Caudate nucleus (tissue), 63 donors: ENCODE measurements at places on chromosomes 7 and 10.
A peak's percentile ranks its signal among the peaks of the same experiment; 100 is the strongest.

DNA sequence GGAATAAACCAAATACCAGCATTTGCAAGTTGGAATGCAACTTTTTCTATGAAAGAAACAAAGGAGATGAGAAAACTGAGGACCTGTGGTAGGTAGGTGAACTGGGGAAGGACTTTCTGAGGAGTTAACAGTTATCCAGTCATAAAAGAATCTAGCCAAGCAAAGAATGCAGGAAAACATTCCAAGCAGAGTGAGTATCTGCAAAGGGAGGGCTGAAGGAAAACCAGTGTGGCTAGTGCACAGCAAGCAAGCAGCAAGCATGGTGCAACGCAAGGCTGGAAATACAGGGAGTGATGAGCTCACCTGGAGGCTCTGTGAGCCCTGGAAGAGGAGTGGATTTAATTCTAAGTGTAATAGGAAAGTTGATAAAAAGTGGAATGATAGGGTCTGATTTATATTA, 44.0 kb downstream of the RTKN2 start:
- no peak for DNase-seq

DNA sequence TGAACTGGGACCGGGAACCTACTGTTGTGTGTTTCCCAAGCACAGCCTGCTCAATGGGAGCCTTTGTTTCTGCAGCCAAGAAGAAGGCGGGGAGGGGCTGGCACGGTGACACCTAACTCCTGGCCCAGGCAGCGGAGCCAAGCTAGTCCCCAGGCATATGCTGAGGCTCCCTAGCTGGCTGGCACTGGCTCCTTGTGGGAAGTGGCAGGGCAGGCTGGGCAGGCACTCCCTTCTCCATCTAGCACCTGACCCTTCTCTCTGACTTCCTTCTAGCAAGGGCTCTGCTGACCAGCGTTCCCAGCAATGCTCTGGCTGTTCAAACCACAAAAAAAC, 325.0 kb downstream of the PLXNA4 start:
- peak; percentile 77 for DNase-seq

GRCh38 chr10:50384238-50384637, 132.9 kb upstream of the ASAH2 start:
- no peak for DNase-seq

- DNase-seq = no peak
These were observed 61.2 kb upstream of the ODAD2 start for GRCh38 chr10:28060031-28060607.

DNA sequence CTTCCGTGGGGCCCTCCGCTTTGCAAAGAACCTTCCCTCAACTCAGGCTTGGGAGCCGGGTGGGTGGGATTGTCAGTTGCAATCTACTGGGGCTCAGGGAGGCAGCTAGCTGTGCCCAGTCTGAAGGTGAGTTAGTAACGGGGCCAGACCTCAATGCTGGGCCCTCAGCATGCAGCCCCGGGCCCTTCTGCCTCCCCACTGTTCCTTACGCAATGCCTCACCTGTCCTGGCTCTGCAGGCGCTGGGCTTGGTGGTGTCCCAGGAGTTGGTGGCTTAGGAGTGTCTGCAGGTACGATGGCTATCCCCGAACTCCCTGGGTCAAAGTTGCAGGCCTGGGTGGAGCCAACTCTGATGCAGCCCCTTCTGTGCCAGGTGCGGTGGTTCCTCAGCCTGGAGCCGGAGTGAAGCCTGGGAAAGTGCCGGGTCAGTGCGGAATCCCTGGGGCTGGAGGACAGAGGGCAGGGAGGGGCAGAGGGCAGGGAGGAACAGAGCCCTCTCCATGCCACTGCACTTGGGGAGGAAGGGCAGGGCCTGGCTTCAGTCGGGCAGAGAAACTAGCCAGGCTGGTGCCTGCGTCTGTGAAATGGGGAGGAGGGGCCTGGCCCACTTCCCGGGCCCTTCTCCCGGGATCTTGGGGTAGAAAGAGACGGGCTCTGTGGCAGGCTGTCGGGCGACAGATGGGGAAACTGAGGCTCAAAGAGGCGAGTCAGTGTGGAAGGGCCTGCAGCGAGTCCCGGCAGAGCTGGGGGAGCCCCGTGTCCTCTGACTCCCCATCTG, 15.0 kb downstream of the ELN start:
- no peak for DNase-seq

DNA sequence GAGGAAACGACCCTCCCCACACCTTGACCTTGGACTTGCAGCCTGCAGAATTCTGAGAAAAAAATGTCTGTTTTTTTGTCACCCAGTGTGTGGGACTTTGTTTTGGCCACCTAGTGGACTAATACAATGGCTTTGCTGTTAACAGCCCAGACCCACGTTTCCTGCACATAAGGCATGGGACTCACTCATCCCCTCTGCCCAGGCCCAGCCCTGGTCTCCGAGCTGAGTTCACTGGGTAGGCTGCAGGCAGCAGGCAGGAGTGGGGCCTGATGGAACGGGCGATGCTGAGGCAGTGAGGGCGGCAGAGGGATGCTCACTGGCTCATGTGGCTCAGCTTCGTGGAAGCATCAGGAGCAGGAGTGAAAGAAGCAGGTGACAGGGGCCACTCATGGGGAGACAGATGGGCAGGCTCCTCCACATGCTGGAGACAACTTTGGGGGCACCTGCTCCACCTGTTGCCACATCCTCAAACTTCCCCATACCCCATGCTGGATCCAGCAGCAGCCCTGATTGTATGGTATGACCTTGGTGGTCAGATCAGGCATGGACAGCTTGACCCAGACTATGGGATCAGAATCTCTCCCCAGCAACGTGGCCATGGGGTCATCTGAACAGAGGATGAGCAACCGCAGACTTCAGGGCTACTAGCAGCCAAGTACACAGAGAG, 65.8 kb upstream of the ANTXRL start:
- DNase-seq = no peak

DNA sequence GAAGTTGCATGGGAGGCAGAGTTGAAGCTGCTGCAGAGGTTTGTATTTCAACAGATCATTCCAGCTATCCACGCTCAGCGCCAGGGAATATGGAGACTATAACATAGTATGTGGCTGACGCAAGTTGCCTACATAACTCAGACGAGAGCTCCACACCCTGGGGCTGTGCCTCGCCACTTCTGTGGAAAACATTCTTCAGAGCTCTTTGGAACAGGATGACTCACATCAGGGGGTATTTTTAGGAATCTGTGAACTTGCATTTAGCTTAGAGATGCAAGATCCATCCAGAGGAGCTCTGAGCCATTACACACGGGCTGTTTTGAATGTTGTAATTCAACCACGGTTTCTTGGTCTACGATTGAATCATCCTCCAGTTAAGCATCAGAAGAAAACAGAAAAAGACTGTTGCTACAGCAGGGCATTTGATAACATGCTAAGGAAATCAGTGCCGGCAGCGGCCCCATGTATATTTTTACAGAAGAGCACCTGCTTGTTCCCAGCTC, 481.5 kb upstream of the AKR1E2 start:
- DNase-seq = no peak

DNA sequence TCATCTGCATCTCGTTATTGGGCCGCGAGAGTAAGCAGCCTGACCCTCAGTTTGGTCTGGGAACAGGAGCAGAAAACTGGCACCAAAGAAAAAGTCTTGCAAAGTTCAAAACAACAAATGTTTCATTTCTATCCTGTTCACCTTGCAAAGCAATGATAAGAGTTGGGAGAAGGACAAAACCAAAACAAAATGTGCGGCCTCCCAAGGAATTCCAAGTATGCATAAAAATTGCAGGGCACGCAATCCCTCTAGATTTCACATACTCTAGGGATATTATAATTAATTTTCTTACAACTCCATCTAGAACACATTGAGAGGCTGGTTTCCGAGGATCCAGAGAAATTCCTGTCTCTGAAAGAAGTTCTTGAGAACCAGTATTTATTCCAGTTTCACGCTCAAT, 20.1 kb downstream of the CHUK start:
- DNase-seq = no peak

DNA sequence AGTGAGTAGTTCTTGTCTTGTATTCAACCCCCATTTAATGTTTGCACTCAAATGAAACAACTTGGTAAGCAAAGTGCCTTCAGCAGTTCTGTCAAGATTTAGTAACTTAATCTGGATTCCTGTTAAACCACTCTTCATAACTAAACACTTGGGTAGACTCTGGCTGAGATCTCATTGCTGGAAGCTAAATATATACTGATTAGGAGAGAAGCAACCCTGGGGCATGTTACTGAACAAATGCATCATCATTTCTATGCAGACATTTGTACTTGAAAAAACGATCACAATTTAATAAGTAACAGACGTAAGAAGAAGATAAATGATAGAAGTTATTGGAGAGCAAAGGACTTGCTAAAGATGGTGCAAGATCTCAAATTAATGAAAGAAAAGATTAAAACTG, 308.4 kb upstream of the POM121L12 start:
- no peak for DNase-seq

DNA sequence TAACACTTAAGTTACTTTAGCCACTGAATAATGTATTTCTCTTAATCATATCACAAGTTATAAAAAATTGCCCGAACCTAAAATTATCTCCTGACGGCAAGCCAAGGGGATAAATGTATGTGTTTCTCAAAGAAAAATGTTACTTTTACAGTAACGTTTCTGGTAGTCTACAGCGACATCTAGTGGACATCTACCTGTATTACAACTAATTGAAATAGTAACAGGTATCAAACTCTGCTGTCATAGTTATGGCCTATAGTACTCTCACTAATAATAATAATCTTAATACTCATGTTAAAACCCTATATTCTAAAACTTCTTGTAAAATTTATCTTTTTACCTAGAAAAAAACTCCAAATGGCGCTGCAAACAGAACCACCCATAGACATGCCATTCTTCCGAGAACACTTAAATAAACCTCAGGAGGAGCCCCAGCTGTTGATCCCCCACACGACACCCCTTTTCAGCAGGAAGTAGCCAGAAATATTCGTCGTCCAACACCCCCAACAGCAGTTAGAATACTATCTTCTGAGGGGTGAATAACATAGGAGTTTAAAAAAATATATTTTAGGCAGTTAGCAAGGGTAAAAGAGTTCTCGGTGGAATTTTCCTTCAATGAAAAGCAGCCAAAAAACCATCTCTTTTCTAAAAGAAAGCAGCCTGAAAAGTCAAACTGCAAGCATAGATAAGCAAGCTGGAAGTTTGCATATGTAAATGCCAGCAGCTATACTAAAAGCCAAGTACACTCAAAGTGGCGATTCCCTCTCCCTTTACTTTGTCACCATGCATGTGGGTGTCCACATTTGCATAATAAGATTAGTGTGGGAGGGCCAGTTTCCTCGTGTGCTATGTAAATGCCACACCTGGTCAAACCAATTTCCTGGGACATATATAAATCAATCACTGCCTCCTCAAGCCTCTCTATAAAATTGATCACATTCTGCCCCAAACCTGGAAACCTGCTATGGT, 40.5 kb upstream of the ZNF107 start:
- DNase-seq = no peak

GRCh38 chr7:45494885-45495284, 79.3 kb upstream of the ADCY1 start:
- DNase-seq = no peak

DNA sequence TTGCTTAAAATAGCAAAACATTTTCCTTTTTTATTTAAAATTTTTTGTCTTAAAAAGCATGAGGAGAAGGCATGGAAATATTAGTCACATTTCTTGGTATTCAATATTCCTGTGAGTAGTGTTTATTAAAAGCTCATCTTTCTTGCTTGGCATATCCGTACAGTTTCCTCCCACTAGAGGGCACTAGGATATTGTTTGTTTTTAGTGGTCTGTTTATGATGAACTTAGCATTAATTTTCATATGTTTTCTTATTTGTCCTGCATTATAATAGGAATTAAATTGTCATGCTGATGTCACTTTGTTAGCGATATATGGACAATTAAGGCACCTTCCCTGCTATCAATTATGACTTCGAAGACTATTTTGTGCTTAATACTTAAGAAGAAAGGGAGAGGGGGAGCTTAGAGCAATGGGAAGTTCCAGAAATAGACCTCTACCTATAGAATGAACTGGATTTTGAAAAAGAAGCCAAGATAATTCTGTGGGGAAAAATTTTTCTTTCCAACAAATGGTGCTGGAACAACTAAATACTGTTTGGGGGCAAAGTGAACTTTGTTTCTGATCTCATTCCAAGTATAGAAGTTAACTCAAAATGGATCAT, 91.0 kb upstream of the STRIP2 start:
- DNase-seq = no peak

DNA sequence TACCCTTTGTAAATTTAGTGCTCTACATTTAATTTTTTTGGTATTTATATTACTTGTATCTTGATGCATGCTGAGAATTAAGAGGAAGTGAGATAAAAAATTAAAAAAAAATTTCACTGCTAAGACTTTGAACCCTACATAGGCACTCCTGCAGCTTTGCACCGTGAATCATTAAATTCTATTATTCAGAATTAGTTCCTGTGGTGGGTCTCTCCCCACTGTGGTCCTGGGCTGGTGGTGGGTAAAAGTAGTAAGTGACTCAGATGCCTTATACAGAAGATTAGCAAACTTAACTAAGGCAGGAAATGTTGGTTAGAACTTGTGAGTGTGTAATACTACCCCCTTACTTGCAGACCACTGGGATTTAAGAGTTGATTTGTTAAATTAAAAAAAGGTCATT, 72.6 kb downstream of the AP3M1 start:
- DNase-seq = no peak

DNA sequence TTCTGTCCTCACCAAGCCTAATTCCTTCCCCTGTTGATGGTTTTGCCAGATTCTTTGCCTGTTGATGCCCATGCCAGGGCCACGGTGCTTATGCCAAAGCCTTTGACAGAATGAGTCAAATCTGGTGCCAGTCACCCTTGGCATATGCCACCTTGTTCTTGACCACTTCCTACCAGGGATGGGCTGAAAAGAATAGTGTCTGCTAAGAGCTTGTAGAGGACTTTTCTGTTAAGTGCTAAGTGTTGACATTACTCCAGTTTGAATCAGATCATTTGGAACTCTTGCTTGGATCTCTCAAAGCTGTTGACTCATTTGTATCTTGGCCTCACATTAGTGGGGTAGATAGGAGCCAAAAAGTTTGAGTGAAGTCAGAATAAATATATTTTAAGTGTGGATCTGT, 661.2 kb downstream of the AUTS2 start:
- DNase-seq = no peak

DNA sequence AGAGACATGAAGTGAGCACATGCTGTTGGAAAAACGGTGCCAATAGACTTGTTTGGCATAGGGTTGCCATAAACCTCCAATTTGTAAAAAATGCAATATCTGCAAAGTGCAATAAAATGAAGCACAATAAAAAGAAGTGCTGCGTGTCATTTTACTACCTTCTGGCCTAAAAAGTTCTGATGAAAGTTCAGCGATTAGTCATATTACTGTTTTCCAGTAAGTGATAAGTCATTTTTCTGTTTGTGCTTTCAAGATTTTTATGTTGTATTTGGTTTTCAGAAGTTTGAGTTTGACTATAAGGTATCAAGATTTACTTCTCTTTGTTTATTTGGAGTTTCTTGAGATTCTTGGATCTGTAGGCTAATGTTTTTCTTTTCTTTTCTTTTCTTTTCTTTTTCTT, 16.8 kb downstream of the AOAH start:
- no peak for DNase-seq
